Amygdala (tissue), 56 donors: ENCODE measurements at places on chromosomes 2 and 18.

- no peak for DNase-seq
Measured at GRCh38 chr18:47311585-47311984, 60.1 kb upstream of the SKOR2 start.

GRCh38 chr18:12911025-12911928 lies 27.2 kb upstream of the PTPN2 start:
- DNase-seq = no peak

DNA sequence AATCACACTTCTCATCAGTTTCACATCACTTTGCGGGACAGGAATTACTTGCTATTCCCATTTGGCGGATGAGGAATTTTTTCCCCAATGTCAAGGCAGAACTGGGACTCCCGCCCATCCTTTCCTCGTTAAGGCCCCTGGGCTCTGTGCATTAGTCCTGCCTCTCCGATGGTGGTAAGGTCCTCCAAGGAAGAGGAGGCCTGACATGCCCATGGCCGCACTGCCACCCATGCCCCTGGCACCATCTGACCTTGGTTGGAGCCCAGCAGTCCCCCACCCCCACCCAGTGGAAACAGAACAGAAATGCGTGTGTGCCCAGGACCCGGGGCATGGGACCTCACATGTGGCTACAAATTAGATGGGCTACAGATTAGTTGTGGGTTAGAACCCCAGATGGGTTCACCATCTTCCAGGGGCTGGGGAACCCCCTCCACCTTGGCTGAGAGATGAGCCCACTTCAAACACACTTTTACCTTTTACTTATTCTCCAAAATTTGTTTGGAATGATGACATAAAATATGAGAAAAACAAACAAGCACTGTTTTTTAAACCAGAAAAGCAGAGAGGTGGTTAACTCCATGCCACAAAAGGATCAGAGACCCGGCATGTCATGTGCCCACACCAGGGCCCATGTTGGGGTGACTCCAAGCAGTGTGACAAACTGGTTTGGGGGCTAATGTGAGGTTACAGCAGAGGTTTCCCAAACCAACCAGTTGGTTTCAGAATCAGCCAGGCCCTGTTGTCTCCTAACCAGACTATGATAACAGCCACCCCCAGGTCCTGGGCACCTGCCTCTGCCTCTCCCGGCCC lies 11.0 kb upstream of the DUSP2 start:
- DNase-seq = no peak

DNA sequence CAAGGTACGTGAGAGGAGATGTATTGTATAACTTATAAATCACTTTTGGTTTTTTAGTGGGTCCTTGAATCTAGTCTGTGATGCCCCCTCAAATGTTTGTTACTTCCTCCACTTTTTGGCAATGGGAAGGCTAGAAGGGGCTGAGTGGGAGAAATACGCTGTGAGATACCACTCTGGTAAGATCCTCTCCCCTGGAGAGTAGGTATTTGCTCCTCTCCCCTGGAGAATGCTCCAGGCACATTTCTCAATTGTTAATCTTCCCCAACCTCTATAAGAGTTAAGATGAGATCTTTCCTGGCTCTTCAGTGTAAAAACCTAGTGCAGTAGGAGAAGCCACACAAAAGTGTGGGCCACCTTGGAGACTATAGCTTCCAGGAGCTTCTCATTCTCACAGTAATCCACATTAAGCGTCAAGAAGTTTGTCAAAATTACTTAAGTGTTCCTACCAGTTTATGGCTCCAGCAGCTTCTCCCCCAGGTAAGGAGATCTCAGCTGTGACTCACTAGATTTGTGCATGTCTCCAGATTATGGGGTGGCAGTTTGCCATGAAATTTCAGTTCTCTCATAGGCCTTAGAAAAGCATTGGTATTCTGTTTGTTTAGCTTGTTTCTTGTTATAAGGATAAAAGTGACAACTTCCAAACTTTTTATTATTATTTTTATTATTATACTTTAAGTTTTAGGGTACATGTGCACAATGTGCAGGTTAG lies 182.6 kb downstream of the FSIP2 start:
- DNase-seq = no peak

GRCh38 chr18:60891936-60892335 lies 441.3 kb upstream of the CDH20 start:
- no peak for DNase-seq

DNA sequence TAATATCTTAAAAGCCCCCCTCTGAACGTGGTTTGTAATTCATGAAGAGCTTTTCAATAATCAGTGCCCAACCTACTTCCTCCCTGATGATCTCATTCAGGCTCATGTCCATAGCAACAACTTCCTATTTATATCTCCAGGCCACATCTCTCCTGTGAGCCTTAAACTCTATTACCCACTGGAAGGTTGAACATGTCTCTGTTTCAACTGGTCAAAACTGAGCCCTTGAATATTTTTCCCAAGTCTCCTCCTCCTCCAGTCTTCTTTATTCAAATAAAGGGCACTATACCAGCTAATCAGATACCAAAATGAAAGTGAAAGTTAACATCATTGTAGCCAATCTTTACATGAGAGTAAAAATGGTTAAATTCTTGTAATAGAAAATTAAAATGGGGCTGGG lies 63.7 kb upstream of the ITGA4 start:
- DNase-seq = no peak

DNA sequence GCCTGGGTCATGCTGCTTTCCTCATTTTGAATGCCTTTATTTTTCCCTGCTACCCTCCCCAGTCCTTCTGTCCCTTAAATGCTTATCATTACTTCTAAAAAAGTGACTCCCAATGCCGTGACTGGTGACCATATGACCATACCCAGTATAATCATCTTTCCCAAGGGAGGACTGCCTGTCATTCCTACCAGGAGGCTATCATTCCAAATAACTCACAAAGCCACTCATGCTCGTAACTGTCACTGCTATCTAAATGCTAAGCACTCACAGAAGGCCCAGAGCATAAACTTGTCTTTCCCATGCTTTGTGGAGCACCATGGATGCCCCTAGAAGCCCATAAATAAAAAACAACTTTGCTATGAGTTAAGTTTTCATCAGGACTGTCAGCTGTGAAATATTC lies 38.7 kb upstream of the CREB1 start:
- no peak for DNase-seq
